ENCODE measurements at places on chromosomes 4 and X.

- DNase-seq = no peak
Measured at GRCh38 chr4:127783955-127784770, 2.0 kb downstream of the HSPA4L start.

DNA sequence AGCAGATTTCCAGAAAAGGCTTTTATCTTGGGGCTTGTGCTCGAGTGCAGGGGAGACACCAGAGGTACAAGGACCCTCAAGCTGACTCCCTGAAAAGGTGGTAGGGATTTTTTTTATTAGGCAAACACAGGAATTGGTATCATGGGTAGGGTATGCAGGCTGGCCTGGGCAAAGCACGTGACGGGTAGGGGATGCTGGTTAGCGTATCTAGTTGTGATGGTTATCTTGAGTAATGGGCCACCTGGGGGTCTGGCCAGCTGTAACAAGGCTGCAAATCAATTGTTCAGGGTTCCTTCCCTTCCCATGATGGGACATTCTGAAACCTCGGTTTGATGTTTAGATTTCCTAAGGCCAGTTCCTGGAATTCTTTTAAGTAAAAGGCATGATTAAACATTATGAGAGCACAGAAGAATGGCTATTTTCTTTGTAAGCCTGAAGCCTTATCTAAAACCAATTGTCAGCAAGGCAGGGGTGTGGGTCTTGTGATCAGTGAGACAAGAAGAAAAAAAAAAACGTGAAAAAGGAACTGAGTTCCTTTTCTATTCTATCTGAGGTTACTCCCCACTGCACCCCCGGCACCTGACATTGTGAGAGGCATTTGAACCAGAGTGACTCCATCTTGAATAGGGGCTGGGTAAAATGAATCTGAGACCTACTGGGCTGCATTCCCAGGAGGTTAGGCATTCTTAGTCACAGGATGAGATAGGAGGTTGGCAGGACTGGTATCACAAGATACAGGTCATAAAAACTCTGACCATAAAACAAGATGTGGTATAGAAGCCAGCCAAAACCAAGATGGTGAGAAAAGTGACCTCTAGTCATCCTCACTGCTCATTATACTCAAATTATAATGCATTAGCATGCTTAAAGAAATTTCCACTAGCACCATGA lies 64.2 kb upstream of the S100G start:
- DNase-seq = no peak

GRCh38 chrX:11792461-11793421 lies 34.7 kb downstream of the MSL3 start:
- no peak for DNase-seq

GRCh38 chr4:36835246-36835645 lies 409.3 kb upstream of the NWD2 start:
- no peak for DNase-seq

DNA sequence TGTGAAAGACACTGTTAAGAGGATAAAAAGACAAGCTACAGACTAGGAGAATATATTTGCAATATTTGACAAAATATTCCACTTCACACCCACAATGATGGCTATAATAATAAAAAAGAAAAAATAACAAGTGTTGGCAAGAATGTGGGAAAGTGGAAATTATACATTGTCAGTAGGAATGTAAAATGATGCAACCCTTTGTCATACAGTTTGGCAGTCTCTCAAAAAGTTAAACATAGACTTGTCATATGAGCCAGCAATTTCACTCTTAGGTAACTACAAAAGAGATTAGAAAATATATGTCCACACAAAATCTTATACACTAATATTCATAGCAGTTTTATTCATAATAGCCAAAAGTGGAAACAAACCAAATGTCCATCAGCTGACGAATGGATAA lies 5.2 kb upstream of the RADX start:
- DNase-seq = no peak

DNA sequence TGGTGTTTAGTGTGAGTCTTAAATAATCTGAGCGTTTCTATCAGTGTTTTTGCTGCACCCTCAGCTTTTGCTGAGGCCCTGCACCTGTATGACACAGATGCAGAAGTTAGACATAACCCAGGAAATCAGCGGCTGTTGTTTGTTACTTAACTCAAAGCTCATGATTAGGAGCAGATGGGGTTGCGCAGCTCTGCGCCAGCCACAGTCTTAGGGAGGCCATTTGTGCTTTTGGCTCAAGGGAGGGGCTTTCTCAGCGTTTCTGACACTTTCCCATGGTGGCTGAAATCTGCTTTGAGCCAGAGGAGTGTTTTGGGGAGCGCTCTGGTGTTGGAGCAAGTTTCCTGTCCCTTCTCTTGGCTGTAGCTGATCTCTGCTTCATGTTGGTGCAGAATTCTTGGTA lies 433.8 kb downstream of the NAF1 start:
- DNase-seq = no peak

- no peak for DNase-seq
Measured at GRCh38 chrX:38154818-38155217, 65.9 kb downstream of the SRPX start.

GRCh38 chr4:2068198-2068470 lies 9.0 kb downstream of the NAT8L start:
- DNase-seq = no peak

DNA sequence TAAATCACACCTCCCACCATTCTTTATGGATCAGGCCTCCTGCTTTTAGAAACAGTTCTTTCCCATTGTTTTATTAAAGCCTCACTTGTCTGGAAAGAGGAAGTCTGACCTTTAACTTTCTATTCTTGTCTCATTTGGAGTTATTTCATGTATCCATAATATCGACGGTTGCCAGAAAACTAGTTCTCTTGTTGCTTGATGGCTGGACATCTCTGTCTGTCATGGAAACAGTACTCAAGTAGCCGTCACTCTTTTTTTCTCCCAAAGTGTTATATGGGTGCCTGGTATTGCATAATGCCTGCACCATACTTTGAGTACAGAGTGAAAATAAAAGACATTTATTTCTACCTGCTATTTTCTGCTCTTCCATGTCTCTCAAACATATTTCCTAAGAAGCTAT lies 61.4 kb downstream of the PHEX start:
- DNase-seq = no peak

DNA sequence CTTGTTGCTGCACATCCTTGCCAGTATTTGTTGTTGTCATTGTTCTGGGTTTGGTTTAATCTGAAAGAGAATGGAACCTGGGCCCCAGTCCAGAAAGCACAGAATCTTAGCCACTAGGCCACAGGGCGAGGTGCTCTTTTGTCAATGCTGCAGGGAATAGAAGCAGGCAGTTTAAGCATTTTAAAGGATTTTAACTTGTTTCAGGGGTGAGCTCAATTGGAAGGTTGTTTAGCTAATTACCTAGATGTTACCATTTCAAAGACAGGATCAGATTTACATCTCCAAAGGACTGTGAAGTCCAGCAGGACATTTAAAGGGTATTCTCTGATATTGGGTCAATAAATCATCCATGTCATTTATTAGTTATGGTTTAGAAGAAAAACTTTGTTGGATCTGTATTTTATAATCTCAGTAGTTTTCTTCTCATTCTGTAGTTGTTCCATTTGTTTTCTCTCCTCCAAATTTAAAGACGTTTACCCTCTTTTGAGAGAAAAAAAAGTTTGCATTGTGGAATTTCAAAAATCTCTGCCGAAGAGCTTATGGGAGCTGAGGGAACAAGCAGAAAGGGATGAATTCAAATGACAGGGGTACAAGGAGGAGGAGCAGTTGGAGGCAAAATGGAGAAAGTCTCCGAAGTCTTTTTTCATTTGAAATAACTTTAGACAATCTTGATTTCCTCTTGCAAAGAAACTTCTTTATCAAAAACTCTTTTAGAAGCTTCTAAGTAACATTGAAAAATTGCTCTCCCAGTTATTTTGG lies 57.5 kb upstream of the FAM47C start:
- DNase-seq = no peak

GRCh38 chr4:3433138-3433869 lies 8.5 kb upstream of the HGFAC start:
- DNase-seq = no peak

- no peak for DNase-seq
Measured at GRCh38 chr4:102466298-102466697, 34.9 kb upstream of the NFKB1 start.

- DNase-seq = no peak
Measured at GRCh38 chr4:71383984-71384383, 45.2 kb downstream of the SLC4A4 start.

DNA sequence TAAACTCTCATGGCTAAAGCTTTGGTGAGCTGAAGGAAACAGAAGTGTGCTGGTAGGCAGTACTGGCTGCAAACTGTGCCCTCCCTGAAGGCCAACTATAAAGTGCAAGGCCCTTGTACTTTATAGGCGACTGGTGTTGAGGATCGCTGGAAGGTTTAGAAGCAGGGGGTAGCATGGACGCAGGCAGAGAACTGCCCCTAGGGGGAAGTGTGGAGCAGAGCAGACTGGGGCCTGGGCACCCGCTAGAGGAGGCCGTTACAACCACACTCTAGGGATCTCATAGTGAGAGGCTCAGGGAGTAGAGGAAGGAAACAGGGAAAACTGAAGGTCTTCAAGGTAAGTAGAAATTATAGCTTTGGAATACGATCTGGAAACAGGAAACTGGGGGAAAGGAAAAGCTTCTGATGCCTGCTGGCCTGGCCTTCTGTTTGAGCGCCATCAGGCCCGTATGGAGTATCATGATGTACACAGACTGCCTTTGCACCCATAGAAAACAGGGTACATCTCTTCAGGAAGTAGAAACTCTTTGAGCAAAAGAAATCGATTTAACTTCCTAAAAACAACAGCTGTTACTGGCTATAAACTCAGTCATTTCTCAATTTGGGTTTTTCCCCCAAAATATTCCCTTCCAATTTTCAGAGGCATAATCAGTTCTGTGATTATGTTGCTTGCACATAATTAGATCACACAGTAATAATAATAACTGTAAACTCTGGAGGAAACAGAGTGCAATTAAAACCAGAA lies 23.9 kb upstream of the TMSB4X start:
- no peak for DNase-seq

- no peak for DNase-seq
Measured at GRCh38 chrX:49995107-49995731, 72.8 kb downstream of the CLCN5 start.

GRCh38 chr4:174658246-174658645 lies 136.0 kb upstream of the HPGD start:
- no peak for DNase-seq

GRCh38 chrX:118682258-118683014 lies 45.0 kb upstream of the IL13RA1 start:
- no peak for DNase-seq

- no peak for DNase-seq
Measured at GRCh38 chr4:168637872-168638756, 141.3 kb downstream of the PALLD start.

GRCh38 chr4:65096630-65097029 lies 573.7 kb downstream of the EPHA5 start:
- no peak for DNase-seq

DNA sequence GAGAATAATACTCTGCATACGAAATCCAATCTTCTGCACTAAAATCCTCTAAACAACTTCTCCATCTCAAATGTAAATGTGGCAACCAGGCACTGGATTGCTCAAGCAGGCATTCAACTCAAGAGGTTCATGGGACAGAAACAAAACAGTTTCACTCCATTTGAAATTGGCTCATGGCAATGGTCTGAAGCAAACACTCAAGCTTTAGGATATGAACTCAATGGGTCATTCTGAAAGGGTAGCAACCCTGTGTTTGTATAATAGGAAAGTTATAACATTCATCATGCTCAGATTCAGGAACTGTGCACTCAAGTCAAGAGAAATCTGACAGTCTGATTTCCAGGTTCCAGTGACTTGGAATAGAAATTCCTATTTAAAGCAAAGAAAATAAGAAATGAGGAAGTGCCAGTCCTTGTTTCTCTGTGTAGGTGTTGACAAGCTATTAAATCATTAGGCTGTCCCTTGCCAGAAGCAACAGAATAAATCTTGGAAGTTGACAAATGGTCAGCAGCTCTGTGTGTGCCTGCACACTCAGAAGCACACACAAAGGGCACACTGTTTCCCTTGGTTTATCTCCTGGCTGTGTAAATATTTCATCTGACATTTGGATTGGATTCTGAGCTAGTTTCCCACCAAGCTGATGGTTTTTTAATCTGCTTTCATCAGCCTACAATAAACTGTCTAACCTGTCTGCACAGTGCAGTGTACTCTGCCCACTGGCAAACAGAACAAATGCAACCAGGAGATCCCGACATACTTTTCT lies 75.9 kb upstream of the CITED1 start:
- DNase-seq = no peak

- DNase-seq = no peak
Measured at GRCh38 chr4:185011408-185011807, 6.9 kb upstream of the HELT start.

- DNase-seq = no peak
Measured at GRCh38 chr4:142262956-142263355, 583.1 kb downstream of the INPP4B start.

DNA sequence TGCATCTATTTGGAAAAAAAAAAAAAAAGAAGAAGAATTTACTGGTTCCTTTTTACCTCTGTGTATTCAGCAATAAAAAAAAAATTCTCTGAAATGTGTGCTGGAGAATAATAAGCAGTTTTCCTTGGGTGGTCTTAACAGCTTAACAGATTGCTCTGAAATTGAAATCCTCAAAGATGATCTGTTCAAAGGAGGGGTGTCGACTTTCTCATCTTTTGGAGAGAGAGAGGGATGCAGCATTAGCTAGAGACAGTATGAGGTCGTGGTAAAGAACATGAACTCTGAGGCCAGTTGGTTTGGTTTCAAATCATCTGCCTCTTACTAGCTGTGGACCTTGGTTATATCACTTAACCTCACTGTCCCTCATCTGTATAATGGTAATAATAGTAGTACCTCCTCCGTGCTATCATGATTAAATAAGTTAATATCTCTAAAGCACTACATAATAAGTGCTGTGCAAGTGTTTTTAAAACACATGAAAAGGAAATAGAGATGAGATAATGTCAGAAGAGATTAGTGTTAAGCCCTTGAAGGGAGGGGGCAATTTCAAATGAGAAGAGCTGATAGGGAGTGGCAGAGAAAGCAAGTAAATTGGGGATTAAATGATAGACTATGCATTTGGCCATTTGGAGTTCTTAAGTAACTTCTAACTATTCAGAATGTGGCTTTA lies 109.9 kb upstream of the LIMCH1 start:
- no peak for DNase-seq

DNA sequence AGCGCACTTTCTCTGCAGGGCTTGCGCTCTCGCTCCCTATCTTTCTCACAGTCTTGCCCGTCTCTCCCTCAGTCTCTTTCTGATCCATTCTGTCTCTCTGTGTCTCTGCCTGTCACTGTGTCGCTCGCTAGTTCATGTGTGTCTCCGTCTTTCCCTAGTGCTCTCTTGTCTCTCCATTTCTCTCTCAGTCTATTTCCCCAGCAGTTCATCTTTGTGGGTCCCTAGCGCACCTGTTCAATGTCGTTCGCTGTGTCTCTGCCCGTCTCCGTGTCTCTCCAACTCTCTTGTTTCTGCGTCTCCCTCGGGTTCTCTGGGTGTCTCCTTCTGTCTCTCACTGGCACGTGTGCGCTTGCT lies 1.5 kb downstream of the GPR101 start:
- DNase-seq = no peak

DNA sequence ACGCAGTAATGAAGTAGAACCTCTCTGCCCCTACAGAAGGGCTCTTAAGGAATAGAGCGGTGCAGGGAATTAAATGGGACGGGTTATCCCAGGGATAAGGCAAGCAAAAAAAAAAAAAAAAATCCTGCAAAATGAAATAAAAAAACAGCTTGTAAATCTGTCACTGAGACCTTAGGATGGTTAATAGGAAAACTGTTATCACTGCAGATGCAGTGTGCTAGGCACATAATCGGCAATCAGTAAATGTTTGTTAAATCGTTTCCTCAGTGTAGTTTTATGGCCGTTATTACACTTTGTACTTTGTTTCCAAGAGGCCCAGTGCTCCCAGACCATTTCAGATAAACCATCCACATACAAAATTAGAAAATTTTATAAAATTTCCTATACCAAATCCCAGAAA lies 1.0 kb downstream of the HNRNPH2 start:
- DNase-seq = no peak

GRCh38 chr4:170526471-170526870 lies 436.7 kb upstream of the AADAT start:
- DNase-seq = no peak

Measured in hypothalamus (tissue), 51 donors.